Fibroblast of skin of scalp (primary cell): ENCODE measurements at places on chromosomes 6 and 20.

DNA sequence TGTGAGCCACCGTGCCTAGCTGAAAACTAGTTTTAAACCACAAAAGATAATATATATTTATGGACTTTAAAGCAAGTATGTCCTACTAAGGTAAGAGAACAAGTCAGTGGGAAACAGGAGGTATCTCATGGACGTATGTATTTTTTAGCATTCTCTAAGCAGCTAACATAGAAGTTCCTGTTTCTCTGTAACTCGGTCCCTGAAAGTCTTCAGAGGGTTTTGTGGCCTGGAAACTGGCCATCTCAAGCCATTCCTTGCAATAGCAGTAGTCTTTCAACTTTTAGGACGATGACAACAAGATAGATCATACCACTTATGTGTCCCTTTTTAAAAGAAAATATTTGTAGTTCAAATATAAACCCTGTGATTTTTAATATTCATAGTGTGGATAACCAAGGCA, 95.6 kb upstream of the RALGAPA2 start:
- no peak for DNase-seq

- DNase-seq, result no peak
These were observed 113.6 kb downstream of the HDGFL1 start for GRCh38 chr6:22682979-22683378.

DNA sequence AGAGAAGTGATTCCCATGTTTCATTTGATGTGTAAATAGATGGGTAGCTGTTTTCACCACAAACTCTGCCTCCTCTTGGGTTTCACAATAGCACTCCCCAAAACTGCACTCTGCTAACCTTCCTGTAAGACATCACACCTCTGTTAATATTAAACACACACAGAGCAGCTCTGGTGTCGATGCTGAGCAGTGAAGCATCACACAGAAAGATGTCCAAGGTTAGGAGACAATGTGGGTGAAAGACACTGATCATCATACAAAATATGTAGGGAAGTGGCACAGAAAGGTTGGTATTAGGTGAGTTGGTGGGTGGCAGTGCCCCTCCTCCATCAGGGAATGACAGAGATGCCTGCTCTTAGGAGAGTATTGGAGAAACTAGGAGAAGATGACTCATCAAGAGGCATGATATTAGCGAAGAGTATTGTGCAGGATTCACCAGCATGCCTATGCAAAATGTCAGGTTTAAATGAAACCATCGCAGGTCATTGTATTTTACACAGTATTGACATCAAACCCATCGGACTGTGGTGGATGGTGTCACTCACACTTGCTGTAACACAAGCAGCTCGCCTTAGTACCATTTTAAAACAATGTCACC, 199.7 kb downstream of the TBXT start:
- DNase-seq, result no peak

DNA sequence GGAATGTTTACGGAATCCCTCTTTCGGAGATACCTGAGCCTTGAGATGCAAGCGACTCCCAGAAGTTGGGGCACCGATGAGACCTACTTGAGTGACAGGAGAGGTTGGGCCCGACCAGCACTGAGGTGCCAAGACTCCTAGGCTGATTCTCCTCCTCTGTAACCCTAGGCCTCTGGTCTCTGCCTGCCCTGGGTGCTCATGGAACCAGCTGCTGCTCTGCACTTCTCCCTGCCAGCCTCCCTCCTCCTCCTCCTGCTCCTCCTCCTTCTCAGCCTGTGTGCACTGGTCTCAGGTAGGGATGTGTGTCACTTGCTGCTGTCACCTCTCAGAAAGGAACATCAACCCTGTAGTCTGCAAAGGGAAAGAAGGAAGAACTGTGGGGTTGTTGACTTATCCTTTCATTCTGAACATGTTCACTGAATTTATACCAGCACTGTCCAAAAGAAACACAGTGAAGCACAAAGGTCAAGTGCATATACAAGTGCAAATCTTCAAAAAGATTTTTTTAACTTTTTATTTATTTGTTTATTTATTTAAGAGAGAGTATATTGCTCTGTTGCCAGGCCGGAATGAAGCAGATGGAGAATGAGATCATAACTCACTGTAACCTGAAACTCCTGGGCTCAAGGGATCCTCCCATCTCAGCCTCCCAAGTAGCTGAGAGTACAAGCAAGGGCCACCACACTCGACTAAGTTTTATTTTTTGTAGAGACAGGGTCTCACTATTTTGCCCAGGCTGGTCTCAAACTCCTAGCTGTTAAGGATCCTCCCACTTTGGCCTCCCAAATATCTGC, 913 bp downstream of the BTN2A2 start:
- DNase-seq, result peak; percentile 55

GRCh38 chr6:17484201-17484849, 90.9 kb downstream of the CAP2 start:
- peak; percentile 30 for DNase-seq

- peak; percentile 44 for DNase-seq
These were observed 73.0 kb downstream of the SLX4IP start for GRCh38 chr20:10508060-10508459.

DNA sequence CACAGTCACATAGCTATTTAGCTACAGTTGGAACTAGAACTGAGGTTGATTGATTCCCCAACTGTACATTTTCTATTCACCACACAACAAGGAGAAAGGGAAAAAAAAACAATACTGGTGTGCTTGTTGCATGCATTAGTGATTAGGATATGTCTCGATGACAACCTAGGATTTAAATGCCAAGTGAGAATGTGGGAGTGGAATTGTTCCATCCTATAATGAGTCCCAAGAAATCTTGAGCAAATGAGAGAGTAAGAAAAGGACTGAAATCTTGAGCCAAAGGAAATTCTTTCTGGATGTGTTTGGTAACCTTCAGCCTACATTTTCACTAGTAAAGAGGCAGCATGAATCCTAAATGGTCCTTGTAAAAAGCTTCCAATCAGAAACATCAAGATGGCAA, 232.7 kb downstream of the HIVEP2 start:
- DNase-seq, result no peak

DNA sequence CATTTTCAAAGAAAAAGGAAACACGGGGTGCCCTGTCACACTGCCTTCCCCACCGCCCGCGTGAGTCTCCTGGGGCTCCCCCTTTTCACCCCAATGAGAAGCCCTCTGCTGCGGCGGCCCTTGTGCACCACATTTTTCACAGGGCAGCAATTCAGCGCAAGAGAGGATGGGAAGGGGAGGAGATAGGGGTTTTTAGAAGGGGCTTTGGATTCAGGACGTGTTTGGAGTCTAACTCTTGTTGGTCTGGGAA, 726 bp upstream of the ARFGEF3 start:
- DNase-seq, result no peak

DNA sequence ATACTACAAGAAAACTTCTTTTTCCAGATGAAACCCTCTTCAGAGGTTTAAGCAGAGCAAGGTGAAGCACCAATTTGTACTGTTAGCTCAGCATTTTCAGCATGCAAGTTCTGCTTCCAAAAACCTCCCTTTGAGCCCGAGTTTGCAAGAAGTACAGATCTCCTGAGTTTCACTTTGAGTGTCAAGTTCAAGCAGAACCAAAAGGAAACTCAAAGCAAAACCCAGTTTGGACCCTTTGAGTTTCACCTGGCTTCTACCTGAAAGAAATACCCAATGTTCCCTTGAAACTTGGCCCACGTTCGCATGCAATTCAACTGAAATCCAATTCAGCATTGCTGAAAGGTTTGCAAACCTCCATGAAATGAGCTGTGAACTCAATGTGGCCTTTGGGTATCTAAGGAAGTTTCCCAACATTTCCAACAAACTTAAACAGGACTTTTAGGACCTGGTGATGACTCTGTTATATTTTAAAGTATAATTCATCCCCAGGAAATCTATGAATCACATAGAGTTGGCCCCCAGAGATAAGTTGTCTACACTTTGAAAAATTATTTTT, 62.9 kb upstream of the HBS1L start:
- DNase-seq, result no peak

DNA sequence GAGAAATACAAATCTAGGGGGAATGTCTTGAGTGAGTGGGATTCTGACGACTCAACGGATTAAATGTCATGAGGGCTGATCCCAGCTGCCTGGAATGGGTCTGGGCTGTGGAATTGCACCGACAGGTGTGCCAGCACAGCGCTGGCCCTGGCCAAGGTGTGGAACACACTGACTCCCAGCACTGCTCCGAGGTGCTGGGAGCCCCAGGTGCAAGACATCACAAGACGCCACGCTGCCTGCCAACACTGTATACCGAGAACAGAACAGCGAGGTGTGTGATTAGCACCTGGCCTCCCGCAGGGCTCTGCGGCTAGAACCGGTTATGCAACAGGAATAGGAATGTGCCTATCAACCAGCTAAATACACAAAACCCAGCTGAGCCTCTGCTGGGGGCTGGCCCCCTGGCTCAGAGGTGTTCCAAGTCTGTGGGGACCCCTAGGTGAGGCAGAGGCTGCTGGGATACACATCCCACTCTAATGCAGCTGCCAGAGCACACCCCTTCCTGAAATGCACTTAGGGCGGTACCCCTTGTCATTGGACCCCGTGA, 24.8 kb upstream of the APMAP start:
- no peak for DNase-seq

- DNase-seq, result no peak
These were observed 247.9 kb downstream of the RFPL4B start for GRCh38 chr6:112594886-112595594.

DNA sequence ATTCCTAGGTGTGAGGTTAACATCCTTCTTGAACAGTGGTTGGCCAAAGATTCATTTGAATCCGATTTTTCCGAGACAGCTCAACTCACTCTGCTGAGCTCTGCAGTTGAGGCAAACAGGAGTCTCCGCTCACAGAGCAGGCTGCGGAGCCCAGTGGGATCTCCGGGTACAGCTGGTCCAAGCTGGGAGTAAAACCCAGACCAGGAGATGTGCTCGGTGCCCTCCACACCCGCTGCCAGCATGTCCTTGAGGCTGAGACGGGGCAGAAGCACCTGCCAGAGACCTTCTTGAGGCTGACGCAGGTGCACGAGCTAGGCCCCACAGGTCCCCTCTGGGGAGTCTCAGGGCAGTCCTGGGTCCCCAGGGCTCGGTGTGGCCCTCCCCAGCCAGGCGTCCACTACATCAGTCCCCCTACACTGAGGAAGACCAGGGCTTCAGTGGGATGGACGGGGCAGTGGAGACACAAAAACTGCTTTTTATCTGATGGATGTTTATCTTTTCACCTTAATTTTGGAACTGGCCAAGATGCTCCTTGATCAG, 119.0 kb downstream of the AGPAT4 start:
- no peak for DNase-seq

- DNase-seq, result no peak
These were observed 391.8 kb downstream of the SAMD5 start for GRCh38 chr6:147900247-147900830.

GRCh38 chr20:35013421-35014411, 58.0 kb downstream of the MYH7B start:
- no peak for DNase-seq

GRCh38 chr6:144347933-144348332, 62.8 kb downstream of the UTRN start:
- no peak for DNase-seq

DNA sequence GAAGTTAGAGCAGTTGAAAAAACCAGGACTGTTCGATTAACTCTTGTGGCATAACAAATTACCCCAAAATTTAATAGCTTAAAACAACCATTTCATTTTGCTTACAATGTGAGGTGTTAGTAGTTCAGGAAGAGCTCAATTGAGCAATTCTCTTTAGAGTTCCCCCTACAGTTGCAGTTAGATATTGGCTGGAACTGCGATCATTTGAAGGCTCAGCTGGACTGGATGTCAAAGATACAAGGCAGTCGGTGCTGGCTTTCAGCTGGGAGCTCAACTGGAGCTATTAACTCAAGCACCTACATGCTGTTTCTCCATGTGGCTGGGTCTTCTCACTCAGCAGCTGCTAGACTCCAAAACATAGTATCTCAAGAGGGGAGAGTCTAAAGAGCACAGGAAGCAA, 96.0 kb upstream of the LOC128125822 start:
- no peak for DNase-seq

- no peak for DNase-seq
These were observed 230.7 kb downstream of the PHACTR1 start for GRCh38 chr6:12947151-12947871.

DNA sequence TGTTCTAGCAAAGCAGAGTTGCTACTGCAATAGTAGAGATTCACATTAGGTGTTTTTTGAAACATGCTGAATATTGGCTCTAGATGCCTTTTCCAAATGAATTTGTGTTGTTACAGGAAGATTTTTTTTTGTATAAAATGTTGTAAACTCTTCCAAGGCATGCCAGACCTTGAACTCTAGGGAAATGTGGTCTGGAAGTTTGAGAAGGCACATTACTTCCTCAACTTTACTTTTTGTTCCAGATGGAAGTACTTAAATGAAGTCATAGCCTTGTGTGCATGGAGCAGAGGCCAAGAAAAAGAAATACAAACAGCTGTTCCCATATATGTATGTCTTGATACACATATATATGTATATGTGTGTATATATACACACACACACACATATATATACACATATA, 585.7 kb upstream of the MARCKS start:
- peak; percentile 73 for DNase-seq

DNA sequence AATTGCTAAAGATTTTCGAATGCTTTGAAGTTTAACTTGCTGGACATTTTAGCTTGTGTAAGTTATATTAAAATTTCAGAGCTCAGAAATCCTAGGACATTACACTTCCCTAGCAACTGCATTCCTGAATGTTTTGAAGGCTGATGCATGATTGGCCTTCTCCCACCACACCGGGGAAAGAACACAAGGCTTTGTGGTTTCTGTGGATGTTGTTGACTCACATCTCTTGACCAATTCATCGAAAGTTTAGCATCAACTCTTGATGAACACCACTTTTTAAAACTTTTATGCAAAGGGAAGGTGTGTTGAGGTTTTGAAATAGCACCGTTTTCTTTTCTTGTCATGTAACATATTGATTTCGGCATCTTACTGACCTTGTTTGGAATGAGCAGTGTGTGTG, 81.1 kb downstream of the RIMS1 start:
- DNase-seq, result peak; percentile 11

DNA sequence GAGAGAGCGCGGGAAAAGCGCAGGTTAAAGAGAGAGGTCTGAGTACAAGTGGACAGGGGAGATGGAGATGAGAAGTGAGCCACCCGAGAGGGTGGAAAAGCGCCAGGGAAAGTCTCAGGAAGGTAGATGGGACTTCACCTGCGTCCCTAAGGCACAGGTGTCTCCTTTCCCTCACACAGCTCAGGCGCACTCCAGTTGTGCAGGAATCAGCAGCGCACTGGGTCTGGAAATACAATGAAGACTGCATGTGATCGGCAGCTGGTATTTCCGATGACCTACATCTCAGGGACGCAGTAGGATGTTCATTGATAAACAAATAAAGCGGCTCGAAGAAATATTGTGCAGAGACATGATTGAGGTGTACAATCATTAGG, 432 bp upstream of the KHDRBS2 start:
- DNase-seq, result no peak

DNA sequence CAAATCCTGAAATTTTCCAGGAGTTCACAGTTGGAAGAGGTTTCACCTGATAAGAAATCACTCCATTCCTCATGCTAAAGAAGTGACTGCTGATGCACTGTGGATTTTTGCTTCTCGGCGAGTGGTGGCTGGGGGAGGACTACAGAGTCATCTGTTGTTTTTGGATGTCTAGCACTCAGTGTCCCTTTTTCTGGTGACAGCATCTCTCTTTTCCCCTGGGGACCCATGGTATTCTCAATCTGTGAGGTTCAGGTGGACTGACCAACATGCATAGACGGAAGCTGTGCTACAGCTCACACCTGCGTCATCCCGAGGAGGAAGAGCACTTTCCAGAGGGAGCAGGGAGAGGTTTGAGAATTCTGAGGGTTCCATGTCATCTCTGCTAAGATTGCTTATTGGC, 42.7 kb upstream of the ZNF831 start:
- no peak for DNase-seq

- no peak for DNase-seq
These were observed 94.2 kb downstream of the RREB1 start for GRCh38 chr6:7201732-7202541.
